Activated CD8-positive, alpha-beta T cell treated with anti-CD3 and anti-CD28 coated beads, Interleukin-2, amount 10 ng/mL, durations not matched to agents 7 days and 5 days (primary cell): ENCODE measurements at places on chromosomes 3 and 15. TPM values are rescaled to one million over a fixed set of nuclear protein-coding genes. Genes with fewer than 3 reads are reported as not detected.

The CHRNA7 gene
- total RNA-seq: 0.24 TPM

The CHP1 gene
- total RNA-seq: 62.2 TPM

The P2RY1 gene
- total RNA-seq: 0.44 TPM

The GRIP2 gene
- total RNA-seq: not detected

The ERICH6 gene
- 0.60 TPM for total RNA-seq

DNA sequence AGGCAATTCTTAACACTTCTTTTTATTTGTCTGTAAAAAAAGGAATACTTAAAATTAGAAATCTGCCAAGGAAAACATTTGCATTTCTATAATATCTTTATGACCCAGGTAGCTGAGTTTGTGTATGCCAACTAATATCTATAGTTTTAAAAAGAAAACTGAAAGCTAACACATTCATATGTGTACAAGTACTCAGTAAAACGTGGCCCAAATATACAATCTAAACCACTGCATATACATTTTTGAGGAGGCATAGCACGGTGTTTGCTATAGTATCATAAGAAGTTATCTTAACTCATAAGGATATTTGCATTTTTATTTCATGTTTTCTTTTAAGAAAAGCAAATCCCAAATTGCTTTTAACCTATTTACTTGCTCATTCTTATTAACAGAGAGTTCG is 172.7 kb downstream of the ZBTB20 start:
- H3K27me3 ChIP-seq: no peaks in the 10 kb centered on the region
- H3K36me3 ChIP-seq: no peaks in the 10 kb centered on the region
- H3K4me1 ChIP-seq: no peaks in the 10 kb centered on the region

GRCh38 chr15:46386356-46386755 is 751.5 kb downstream of the SQOR start:
- H3K27me3 ChIP-seq: no peaks in the 10 kb centered on the region
- H3K4me3 ChIP-seq: no peak overlapping the region
- no peak for DNase-seq
- no peak overlapping the region for H3K27ac ChIP-seq
- no peaks in the 10 kb centered on the region for H3K4me1 ChIP-seq
- H3K36me3 ChIP-seq: no peaks in the 10 kb centered on the region

DNA sequence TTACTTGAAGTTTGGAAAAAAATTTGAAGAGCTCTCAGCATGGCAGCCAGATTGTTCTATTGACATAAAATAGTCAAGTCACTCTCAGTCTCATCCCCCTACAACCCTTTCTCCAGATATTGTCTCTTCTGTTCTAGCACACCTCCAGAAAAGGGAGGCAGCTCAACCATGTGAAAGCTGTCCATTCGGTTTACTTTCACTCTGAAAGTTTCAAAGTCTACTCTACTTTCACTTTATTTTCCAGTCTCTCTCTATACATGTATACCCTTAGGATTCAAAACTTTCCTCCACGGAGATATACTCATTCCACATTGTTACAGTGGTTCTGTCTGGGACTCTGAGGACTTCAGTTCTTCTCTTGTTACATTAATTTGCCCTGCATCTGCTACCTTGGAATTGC is 111.0 kb upstream of the STAC start:
- no peak overlapping the region for H3K27ac ChIP-seq
- DNase-seq: no peak
- H3K4me3 ChIP-seq: no peak overlapping the region
- no peaks in the 10 kb centered on the region for H3K4me1 ChIP-seq

GRCh38 chr3:37087870-37088269 is 86.5 kb downstream of the LRRFIP2 start:
- no peaks in the 10 kb centered on the region for H3K4me1 ChIP-seq
- no peak overlapping the region for H3K27ac ChIP-seq
- peaks cover 9% of the 10 kb centered on the region for H3K36me3 ChIP-seq
- no peak for DNase-seq
